ENCODE measurements at places on chromosomes 16 and 17.

DNA sequence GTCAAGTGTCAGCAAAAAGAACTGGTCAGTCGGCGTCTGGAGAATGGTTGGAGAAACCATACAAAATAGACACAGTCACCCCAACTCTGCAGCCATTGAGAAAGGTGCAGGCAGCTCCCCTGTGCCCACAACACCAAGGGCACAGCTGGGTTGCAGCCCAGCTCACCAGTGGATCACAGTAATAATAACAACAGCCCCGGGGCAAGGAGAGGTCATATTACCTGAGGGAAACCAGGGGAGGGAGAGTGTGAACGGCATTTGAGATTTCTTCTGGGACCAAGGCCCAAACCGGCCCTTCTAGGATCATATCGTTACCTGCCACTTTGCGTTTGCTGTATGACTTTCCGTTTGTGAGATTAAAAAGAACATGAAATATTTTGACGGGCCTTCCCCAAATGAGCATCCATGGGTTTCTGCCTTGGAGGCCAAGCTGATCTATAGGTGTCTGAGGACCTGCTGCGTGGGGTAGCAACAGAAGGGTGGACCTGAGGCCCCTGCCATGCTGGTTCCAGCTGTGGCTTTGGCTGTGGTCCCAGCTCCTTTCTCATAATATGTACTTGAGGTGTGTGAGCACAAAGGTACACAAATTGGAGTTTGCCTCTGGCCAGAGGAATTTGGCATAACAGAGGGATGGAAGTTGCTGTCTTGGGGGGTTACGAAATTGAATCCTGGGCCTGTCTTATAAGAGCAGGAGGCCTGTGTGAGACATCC lies 154.6 kb downstream of the CMIP start:
- DNase-seq = no peak

- DNase-seq = no peak
Observed at GRCh38 chr17:75128694-75129505, 2.6 kb downstream of the NT5C start.

- DNase-seq = no peak
Observed at GRCh38 chr17:41773190-41773588, 13.3 kb downstream of the JUP start.

GRCh38 chr17:79353548-79353947 lies 257.3 kb downstream of the RBFOX3 start:
- no peak for DNase-seq

DNA sequence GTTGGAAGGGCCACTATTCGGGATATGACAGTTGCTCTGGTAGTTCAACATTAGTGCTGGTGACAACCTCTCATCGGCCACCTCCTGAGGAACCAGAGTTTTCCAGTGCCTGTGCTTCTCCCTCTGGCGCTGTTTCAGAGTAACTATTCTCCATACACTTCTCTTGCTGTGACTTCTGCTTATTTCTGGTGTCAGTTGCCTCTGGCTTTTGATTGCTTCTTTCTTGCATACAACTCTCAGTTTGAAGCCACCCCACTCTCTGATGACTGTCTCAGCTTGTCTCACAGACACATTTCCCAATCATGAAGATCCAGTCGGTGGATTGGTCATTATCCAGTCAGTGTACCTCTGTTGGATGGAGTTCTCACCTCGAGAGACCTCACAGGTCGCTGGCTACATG lies 3.4 kb upstream of the TM4SF5 start:
- DNase-seq = no peak

DNA sequence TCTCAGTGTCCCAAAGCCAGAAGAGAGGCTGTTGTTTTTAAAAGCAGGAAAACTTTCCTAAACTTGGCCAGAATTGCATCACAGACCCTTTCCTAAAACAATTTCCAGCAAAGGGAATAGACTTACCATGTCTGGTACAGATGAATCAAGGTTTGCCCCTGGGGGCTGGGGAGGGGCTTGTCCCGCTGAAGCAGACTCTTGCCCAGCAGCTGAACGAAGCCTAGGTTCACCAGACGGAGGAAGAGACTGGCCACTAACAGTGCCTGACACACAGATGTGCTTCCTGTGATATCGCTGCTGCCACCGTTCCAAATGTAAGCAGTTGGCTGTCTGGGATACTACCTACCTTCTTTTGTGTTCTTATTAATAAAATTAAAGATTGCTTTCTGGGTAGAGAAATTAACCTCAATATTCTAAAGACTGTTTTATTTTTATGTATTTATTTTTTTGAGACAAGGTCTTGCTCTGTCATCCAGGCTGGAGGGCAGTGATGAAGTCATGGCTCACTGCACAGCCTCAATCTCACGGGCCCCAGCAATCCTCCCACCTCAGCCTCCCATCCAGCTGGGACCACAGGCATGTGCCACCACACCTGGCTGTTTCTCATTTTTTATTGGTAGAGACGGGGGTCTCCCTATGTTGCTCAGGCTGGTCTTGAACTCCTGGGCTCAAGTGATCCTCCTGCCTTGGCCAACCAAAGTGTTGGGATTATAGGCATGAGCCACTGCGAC lies 13.5 kb downstream of the PRCD start:
- no peak for DNase-seq

DNA sequence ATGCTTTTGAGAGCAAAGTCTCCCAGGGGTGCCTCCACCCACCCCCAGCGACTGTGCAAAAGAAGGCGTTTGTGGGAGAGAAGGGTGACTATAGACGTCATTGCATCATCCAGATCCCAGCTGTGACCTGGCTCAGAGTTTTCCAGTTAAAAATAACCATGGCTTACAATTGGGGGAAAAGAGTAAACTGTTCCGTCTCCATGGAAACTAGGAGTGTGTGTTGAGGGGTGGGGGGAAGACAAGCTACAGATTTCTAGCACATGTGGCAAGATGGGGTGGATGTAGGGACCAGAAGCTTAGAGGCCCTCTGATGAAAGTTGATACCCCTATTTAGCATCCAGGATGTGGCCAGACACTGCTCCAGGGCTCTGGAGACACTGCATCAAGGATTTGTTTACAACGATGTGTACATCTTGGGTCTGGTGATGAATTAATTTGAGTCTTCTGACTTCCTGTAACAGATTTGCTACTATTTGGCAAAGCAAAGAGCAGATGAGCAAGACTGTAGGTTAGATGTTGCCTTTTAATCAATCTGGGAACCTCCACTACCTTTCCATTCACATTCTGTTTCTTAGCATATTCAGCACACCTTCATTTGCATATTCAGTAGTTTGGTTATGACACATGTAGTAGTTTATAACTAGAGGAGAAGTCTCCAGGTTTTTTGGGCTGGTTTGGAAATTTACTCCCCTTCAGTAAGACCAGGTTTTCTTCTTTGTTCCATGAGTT lies 6.2 kb upstream of the DUSP14 start:
- no peak for DNase-seq

DNA sequence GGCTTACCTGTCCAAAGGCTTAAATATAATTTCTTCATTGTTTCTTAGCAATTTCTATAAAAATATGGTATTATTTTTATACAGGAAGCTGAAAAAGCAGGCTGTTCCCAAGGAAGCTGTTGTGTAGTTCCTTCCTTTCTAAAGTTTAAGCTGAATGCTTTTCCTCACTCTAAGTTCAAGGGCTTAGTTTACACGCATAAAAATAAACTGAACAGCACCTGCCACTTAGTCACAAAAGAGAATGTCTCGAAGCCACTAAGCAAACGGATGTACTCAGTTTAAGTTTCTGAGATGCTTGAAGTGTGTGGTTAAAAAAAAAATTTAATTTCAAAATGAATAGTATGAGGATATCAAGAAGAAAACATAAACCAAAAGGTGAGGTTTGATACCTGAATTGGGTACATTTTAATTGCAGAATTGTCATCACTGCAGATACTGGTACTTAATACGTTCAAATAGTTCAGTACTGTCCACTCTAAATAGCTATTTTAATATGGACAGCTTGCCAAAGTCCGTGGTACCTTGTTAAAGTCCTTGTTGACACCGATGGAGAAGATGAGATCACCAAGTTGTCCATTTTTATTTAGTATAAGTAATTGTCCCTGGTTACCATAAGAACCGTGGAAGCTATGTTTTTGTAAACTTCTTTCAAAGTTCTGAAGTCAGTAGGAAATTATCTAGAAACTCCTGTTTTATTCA lies 38.1 kb downstream of the MRTFB start:
- DNase-seq = no peak

- DNase-seq = no peak
Observed at GRCh38 chr16:3646348-3646920, 8.1 kb upstream of the DNASE1 start.

GRCh38 chr17:39975801-39976200 lies 4.8 kb upstream of the PSMD3 start:
- DNase-seq = no peak

DNA sequence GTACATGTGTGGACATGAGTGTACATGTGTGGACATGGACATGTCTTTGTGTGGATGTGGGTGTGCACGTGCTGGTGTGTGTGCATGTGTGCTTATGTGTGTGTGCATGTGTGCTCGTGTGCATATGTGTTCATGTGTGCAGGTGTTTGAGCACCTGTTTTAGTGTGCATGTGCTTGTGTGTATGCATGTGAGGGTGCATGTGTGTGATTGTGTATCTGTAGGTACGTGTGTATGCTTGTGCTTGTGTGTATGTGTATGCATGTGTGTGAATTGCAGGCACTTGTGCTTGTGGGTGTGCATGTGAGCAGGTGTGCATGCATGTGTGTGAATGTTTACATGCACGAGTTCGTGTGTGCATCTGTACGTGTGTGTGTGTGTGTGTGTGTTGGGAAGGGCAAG lies 300.6 kb upstream of the EEF2KMT start:
- DNase-seq = no peak

DNA sequence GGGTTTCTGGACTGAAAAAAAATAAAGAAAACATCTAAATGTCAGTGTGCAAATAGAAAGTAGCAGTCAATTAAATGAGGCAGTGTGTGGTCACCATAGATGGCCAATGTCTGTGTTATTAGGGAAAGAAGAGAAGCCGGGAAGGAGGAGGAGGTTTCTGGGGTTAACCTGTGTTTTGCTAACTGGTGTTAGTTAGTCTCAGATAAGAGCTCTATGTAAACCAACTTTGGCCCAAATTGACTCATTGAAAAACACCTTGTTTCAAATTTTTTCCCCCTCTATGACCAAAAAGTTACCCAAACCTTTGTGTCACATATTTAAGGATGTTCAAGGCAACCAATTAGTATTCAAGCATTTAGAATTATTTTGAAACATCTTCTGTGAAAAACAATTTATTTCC lies 530.9 kb downstream of the MAF start:
- no peak for DNase-seq

DNA sequence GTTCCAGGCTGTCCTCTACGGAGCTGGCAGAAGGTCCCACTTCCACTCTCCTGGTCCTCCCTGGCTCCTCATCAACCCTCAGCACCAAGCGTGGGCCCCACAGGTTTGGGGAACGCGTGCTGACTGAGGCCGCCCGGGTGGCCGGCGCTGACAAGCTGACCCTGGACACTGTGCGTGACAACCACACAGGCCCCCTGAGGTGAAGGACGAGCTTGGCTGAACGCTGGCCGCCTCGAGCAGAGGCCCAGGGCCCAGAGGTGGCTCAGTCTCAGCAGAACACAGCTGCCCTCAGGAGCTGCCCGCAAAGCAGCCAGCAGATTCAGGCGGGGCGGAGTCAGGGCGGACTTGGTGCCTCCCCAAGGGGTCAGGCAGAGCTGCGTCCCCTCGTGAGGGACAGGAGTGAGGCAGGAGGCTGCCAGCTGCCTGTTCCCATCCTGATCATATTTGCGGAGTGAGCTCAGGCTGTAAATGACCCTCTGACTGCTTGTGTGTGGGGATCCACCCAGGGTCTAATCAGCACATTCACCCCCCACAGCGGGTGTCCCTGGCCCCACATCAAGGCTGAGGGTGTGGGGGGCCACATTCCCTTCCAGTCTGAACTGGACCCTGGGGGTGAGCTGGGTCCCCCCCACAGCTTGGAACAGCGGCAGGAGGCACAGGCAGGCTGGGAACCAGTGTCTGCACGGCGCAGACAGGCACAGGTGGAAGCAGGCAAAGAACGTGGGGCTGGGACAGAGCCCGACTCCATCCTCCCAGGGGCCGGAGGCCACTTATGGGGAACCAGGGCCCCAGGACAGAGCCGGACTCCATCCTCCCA lies 105.1 kb upstream of the METRNL start:
- no peak for DNase-seq

GRCh38 chr16:56363781-56364565 lies 61.4 kb downstream of the AMFR start:
- no peak for DNase-seq

GRCh38 chr17:27947005-27947406 lies 53.8 kb upstream of the LYRM9 start:
- DNase-seq = no peak

- DNase-seq = no peak
Observed at GRCh38 chr17:72530454-72530853, 409.6 kb downstream of the SOX9 start.

DNA sequence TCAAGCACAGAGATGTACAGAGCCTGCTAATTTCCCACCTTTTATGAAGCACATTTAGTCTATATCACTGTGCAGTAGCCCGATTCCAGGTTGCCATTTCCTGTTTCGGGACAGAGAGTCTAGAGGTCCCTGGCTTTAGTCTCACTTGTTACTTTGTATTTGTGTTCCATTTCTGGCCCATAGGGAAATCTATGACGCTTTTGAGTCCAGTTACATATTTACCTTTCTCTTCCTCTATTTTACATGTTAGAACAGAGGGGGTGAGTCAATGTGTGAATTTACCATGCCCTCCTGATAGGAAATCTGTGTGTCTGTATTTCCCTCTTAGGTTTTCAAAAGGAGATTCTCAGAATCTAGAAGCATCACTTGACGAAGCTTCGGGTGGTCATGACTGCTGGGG lies 227.1 kb upstream of the ZFHX3 start:
- DNase-seq = no peak

DNA sequence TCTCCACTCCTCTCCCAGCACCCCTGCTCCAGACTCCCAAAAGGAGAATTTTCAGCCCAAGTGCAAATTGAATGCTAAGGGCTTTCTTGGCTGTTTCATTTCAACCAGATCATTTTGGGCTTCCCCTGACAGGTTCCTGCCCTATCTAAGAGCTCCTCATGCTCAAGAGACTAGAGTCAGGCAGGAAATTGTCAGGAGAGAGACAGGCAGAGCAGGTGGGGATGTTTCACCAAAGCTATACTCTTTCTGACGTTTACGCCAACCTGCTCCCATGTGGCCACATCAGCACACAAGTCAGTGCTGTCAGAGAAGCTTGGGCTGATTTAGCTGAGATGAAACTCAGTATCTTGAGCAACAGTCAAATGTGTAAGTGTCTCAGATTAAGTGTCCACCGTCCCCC lies 31.4 kb downstream of the HIC1 start:
- no peak for DNase-seq

GRCh38 chr17:77210946-77211541 lies 70.3 kb downstream of the SEC14L1 start:
- DNase-seq = no peak

DNA sequence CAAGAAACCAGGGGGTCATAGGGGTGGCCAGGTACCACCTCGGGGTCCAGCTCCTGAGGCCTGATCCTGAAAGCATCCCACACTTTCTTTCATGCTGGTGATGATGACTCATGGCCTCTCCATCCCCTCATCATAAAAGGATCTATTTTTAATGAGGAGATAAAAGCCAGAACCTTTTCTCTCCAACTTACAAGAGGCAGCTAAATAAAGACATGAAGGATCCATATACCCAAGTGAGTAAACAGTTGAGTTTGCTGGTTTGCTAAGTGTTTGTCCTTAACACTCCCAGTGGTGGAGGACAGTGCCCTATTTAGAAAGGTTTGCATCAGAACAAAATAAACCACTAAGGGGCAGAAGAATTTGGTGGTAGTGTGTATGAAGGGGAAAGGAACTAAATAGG lies 383.8 kb downstream of the GRIN2A start:
- DNase-seq = no peak

- DNase-seq = no peak
Observed at GRCh38 chr16:30925632-30925987, 2.2 kb downstream of the FBXL19 start.

Measured in CD4-positive, alpha-beta T cell treated with Interleukin-10 for 1 hour (primary cell).